Activated gamma-delta T cell (primary cell): ENCODE measurements at places on chromosomes 1 and 21.
A peak's percentile ranks its signal among the peaks of the same experiment; 100 is the strongest.

GRCh38 chr1:71706029-71706671, 576.2 kb downstream of the NEGR1 start:
- no peak for DNase-seq

GRCh38 chr1:205577874-205578658, 53.7 kb downstream of the ELK4 start:
- DNase-seq = no peak

GRCh38 chr1:192626366-192627179, 9.4 kb upstream of the RGS13 start:
- DNase-seq = no peak

DNA sequence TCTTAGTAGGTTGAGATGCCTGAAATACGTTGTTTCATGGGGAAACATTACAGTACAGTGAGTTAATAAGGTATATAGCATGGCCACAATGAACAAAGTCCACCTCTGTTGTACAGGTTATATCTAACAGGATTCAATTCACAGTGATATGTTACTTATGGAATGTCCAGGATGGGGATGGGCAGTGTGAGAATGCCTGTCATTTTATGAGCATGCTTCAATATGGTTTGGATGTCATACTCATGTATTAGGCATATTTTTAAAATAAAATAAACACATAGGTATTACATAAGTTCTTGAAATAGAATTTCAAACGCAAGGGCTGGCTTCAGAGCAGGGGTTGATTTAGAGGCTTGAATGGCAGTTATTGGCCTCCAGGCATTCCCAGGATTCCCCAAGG, 6.1 kb upstream of the PHLDA3 start:
- DNase-seq = no peak

DNA sequence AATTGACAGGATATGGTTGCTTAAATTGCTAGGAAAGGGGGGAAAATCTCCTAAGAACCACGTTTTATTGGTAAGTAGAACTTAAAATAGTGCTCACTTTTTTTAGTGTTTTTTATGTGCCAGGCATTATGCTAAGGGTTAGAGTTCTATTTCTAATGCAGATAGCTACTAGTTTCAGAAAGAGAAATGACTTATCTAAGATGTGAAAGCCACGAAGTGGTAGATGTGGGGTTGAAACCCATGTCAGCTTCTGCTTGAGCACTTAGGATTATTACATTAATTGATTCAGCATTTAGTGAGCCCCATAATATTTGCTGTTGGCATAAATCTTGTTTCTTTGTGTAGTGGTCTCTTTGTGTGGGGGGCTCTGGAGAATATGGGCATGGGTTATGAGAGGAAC, 24.7 kb downstream of the CACHD1 start:
- no peak for DNase-seq

DNA sequence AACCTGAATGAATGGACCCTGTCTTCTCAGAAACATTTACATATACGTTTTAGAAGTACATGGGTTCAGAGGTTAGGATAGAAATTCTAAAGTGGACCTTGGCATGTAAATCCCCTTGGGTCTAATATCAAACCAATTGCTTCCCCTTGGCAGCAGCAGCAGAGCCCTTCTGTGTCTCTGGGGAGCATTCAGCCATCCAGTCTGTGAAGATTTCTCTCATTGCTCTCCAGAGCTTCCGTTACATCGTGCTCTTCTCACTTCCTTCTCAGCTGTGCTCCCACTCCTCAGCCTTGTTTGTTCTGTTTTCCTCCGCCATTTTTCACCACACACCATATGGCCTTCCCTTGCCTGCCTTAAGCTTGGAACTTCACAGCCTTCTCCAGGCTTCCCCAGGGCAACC, 61.5 kb upstream of the ATP1B1 start:
- no peak for DNase-seq

GRCh38 chr1:91622616-91623015, 122.0 kb downstream of the CDC7 start:
- no peak for DNase-seq

DNA sequence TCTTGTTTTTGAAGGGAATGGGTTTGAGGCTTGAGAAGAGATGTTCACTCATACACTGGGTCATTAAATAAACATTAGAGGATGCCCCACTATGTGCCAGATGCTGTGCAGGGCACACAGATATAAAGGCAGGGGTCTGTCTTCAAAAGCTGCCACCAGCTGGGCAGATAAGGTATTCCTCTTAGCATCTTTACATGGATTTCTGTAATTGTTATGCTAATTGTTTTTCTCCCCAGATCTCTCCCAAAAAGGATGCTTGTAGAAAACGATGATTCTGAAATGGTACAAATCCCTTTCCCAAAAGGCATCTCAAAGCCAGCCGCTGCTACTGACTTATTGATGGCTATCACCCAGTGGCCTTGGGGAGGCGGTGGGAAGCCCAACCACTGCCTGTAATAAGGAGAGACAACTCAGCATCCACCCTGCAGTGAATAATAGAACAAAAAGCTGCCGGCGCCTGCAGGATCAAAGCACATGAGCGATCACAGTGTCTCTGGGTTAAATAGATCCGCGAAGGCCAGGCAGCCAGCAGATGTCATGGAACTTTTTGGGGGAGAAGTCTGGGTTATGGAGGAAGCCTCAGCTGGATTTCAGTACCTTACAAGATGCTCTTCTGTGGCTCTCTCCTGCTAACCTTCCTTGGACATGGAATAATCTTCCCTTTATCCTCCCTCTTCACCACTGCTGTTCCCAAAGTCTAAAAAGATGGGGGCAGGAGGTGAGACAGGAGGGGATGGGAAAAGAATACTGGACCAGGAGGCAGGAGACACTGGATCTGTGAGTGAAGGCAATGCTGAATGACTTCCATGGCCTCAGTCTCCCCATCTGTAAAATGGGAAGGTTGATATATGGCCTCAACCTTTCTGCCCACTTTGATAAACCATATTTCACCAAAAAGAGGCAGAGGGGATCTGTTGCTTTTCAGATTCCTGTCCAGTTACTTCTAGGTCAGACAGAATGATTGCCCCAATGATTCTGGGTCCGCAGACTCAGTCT, 54.8 kb upstream of the CD34 start:
- no peak for DNase-seq

- no peak for DNase-seq
These were observed 489.6 kb downstream of the TTLL7 start for GRCh38 chr1:83509301-83509781.

GRCh38 chr1:31605908-31606427, 11.5 kb upstream of the HCRTR1 start:
- no peak for DNase-seq

DNA sequence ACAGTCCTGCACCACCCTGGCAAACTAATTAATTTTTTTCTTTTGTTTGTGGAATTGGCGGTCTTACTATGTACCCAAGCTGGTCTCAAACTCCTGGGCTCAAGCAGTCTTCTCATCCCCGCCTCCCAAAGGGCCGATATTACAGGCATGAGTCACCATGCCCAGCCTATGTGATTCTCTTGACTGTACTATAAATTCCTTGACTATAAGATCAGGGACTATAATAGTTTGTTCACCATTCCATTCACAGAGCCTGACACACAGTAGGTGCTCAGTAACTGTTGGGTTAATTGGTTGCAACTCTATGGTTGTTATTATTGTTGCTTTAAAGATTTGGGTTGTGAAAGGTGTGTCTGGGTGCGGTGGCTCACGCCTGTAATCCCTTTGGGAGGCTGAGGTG, 17.2 kb downstream of the DAP3 start:
- no peak for DNase-seq

DNA sequence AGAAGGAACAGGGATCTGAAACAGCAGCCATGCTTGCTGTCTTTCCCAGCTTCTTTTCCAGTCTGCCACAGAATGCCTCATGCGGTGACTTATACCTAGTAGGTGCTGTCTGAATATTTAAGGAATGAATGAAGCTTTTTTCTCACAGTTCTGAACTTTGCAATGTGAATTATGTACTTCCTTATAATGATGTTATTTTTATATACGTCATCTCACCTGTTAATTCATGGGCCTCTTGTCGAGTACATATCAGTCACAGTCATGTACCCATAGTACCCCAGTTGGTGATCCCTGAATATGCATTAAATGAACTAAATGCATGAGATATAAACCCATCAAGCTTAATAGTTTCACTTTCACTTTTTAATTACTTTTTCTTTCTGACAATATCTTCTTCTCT, 132.7 kb downstream of the NTNG1 start:
- DNase-seq = no peak

DNA sequence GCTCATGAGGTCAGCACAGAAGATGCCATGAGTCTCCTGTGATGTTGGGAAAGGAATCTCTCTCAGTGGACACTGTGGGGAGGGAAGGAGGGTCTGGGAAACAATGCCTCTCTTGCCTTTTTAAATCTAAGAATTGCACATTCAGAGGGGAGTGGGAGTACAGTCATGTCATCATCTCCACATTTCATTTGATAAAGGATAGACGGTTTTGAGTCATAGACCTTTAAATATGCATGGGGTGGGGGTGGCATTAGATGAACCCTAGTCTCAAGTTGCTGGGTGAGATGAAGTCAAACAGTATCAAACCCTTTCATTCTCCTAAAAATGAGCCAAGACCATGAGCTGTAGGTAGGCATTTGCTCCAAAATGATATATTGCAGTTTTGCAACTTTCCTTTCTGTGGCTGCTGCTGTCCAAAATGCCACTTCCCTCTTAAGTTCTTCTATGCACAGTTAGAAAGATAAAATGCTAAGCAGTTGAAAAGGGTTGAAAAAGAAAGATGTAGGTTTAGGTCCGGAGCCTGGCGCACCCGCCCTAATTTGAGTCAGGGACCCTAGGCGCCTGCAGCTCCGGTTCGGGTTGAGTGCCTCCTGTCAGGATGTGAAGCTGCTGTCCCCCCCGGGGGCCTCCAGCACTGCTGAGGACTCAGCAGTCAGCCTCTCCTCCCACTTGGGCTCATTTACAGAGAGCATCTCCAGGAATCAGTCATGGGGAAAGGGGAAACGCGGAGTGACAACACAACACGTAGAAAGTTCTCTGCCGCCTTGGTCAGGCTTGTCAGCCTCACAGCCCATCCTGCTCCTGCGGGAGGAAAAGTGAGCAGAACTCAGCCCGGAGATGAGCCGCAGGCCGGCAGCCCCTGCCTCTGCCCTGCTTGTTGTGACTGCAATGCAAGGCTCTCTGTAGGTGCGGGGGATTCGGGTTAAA, 479.3 kb upstream of the RUNX1 start:
- DNase-seq = peak; percentile 9

DNA sequence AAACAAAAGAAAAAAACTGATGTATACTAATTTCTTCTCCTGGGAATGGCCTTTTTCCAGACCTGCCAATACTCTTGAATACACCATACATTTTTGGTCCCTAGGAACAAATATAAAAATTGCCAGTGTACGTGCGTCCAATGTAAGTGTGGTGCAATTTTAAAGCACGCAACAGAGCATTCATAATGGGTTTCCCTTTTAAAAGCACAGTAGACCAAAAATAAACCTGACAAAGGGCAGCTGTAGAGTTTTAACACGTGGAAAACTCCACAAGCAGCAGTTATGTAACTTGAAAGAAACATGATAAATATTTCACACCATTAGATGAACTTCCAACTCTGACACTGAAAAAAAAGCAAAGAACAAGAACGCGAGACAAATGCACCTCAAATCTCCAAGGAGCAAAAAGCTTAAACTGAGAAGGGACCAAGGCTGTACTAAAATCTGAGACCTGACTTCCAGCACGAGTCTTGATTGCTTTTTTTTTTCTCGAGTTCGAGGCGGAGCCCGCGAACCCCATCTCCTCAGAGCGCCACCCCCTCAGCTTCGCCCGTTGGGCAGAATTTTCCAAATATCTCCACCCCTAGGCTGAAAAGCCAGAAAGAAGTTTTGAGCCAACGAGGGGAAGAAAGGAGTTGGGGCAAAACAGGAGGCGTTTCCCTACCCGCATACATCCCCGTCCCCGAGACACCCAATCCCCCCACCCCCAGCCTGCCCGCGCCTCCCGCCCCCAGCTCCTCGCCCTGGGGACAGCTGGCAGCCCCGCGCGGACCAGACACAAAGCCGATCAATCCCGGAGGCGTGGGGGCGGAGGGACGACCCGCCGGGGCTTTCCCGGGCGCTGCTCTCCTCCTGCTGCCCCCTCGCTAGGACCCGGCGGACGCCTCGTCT, at the start of gene JAM2:
Gene JAM2 (plus strand): TSS at position 599 of the 891 bp plus-strand sequence. CDS start 564 bp downstream, outside the sequence.
- DNase-seq = peak; percentile 22

- DNase-seq = no peak
These were observed 22.6 kb upstream of the CR2 start for GRCh38 chr1:207431508-207431907.

- no peak for DNase-seq
These were observed 13.9 kb upstream of the KIF14 start for GRCh38 chr1:200634261-200635122.

GRCh38 chr1:234409328-234409727, 36.1 kb downstream of the COA6 start:
- no peak for DNase-seq

DNA sequence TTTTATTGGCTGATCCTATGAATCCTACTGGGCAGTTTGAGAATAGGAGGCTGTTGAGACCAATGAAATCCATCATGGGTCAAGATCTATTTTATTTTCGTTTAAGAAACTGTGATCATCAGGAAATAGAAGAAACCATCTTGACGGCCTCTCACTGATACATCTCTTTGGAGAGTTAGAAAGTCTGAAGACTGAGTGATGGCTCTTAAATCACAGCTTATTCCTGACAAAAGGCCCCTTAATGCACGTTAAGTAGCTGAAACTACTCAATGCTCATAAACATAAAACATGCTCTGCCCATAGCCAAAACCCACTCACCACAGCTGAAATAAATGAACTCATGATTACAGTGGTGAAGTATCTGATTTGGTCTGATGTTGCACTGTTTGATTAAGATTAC, 784.5 kb upstream of the NEGR1 start:
- no peak for DNase-seq

DNA sequence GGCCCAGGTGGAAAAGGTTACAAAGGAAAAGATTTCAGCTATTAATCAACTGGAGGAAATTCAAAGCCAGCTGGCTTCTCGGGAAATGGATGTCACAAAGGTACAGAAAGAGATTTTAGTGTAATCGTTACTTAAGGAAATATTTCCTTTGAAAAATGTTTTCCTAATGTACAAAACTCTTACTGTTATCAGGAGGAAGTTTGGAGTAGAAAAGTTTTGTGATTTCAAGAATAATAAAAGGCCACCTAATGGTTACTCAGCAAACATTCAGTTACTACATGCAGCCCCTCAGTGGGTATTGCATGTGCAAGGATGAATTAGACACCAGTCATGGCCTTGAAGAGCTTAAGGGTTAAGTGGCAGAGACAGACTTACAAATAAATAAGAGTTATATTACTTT, 85.2 kb downstream of the SDCCAG8 start:
- DNase-seq = no peak

DNA sequence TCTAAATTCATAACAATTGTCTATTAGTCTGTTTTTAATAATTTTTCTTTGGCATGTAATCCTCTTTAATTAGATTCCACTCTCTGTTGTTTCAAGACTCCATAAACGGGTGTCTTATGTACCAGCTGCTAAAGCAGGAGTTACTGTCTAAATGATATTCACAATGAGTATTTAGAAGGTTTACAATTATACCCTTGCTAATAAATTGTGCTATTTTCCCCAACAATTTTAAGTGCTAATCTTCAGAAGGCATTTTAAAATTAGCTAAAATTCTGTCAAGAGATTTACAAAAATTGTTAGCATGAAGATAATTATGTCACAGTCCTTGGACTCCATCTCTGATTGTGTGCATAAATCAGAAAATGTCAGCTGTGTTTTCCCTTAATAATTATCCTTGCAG, 83.7 kb downstream of the DPYD start:
- no peak for DNase-seq
